ENCODE measurements at places on chromosomes 1 and 21.

- DNase-seq = no peak
Observed at GRCh38 chr21:25425156-25425555, 182.1 kb downstream of the MRPL39 start.

DNA sequence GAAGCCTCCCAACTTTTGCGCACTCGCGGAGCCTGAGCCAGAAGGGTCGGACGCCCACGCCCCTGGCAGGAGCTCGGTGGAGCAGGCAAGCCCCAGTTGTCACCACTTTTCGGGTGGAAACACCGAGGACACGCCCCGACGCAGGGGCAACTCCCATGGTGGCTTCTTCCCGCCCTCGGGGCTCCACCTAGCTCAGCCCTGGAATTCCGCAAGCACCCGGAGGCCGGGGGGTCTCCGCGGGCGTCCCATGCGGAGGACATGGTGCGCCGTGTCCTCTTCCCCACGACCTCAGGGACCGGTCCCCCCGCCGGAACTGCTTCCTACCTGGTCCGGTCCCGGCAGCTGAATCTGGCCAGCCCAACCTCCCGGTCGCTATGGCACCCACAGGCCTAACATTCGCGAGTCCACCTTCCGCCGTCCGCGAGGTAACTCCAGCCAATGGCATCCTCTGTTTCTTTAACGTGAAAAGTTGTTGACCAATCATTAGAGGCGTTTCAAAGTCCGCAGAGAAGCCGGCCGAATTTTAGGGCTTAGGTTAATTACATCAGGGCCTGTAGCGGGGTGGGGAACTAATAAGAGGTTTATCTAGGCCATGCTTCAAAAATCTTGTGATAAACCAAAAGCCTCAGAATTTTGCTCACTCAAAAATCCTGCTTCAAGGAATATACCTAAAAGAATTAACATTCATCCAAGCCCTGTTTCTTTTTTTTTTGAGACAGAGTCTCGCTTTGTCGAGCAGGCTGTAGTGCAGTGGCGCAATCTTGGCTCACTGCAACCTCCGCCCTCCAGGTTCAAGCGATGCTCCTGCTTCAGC is at the start of gene STPG1:
TSS of gene STPG1 (minus strand) at position 433 of the 814 bp plus-strand sequence. CDS start 12,394 bp downstream, outside the sequence.
- DNase-seq = peak; percentile 82

GRCh38 chr1:230113593-230114236 is 46.7 kb downstream of the GALNT2 start:
- peak; percentile 97 for DNase-seq

DNA sequence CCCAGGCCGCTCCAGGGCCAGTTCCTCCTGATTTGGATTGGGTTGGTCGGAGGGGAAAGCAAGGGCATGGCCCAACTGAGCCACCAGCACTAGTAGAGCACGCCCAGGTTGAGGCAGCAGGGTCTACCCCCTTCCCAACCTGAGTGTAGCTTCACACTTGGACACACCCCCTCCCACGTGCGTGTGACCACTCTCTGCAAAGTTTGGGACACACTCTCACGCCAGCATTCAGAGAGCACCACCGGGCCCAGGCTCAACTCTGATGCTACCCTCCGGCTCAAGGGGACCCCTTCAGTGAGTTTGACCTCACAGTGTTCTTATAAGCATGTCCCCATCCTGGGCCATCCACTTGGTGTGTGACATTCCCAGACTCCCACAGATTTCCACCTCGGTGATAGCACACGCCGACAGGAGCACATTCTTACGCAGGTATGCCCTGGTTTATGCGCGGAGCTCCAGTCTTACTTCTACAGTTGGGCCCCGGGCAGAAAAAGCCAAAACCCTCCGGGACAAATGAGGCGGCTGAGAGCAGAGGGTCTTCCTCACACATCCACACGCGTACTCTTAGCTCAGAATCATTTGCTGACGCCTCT is 3.0 kb upstream of the DMRTA2 start:
- DNase-seq = no peak

DNA sequence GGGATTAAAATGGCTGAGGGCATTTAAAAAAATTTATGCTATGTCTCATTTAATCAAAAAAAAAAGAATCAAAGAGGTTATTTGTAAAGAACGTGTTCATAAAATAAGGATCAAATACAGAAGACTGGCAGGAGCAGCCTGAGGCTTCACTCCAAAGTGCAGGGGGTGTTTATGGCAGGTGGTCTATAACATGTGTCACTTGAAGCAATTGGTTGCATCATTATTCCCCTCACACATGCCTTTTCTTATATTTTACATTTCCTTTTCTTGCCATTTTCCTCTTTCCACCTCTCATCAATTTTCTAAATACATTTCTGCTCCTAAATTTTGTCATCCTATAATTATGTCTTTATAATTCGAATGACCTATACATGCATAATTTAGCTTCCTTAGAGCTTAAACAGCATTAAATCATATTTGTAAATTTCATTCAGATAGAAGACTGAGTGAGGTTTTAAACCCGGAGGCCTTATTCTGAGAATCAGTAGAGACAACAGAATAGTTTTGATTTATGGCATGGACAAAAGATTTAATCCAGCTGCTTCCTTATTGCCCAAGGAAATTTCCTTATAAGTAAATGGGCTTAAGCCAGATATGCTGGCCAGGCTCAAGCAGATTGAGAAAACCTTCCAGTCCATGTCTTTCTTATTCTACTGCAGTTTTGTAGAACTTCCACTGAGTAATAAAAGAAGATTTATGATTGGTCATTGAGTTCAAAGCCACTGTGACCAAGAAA is 322.8 kb downstream of the TGFB2 start:
- DNase-seq = no peak

GRCh38 chr1:3275471-3276340 is 178.8 kb upstream of the ARHGEF16 start:
- DNase-seq = peak; percentile 70

GRCh38 chr1:71166178-71167173 is 85.6 kb upstream of the ZRANB2 start:
- DNase-seq = no peak

DNA sequence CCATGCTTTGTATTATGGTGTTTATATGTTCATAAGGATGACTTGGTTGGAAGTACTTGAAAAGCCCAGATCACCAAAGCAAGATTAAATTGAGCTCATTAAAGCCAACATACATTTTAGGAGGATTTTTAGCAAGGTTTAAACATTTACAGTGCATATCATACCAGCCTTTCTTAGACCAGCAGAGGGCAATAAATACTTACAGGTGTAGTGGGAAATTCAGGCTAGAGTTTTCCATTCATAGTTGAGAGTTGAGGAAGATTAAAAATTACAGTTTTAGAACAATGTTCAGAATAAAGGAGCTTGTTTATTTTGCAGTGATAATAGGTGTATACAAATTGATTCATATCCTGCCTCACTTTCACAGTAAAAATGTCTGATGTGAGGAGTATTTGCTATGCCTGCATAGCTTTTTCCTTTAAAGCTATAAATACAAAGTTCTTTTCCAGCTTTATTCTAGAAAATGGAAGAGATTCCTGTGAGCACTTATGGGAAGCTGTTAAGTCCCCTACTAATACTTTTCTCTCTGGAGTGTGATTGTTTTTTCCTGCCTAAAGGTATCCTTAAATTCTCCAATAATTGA is 35.3 kb downstream of the DTL start:
- DNase-seq = peak; percentile 66

DNA sequence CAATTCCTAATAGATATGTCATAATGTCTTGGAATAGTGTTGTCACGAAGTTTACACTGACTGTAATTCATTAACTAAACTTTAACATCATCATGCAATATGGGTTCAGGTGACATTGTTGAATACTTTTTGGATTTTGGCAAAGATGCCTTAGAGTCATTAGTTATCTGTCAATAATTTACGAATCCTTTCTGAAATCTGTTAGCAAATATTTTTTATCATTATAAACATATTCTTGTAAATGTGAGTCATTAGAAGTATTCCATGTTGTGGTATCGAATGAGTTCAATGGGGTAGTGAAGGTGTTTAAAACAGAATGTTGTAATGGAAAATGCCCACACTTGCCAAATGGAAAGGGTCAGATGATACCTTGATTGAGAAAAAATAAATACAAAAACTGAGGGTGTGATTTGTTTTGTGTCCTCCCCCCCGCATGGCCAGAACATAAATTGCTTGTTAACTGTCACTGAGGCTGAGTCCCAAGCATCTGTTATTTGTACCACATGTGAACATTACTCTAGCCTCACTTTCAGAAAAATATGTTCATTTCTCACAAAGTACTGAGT is 5.2 kb upstream of the NR5A2 start:
- DNase-seq = no peak

DNA sequence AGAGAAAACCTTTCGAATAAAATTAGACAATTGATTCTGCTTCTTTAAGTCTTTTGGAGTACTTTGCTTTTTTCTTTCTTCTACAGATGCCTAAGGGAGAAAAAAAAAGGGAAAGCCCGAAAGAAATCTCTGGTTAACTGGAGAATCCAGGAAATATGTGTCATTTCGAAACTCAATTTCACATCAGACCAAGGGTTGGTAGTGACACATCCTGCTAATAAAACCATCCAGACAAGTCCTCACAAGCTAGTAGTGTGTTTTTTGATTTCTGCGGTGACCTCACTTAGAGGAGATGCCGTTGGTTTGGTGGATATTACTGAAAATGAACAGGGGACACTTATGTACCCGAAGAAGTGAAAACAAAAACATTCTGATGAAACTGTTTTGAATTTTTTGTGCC is 726.5 kb upstream of the ADAMTS5 start:
- DNase-seq = peak; percentile 32

- DNase-seq = no peak
Observed at GRCh38 chr1:119374208-119374874, 5.8 kb downstream of the HAO2 start.

GRCh38 chr1:157404614-157405013 is 147.7 kb downstream of the FCRL5 start:
- DNase-seq = no peak

GRCh38 chr1:64654519-64655341 is 90.1 kb upstream of the RAVER2 start:
- no peak for DNase-seq

DNA sequence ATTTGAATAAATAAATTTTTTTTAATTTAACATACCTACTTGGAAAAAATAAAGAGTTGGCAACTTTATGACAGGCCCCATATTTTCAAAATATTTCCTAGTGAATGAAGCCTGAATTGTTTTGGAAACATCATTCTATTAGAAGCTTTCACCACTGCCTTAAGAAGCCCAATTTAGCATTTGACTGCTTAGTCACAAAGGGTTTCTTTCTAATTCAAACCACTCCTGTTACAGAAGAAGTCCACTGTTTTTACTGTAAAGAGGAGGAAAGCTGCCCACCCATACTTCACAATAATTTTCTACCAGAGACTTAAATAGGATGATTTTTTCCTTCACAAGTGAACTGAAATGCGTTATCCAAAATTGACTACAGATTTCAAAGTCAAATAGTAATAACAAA is 534.6 kb upstream of the PTBP2 start:
- no peak for DNase-seq

- no peak for DNase-seq
Observed at GRCh38 chr1:199411506-199411905, 616.0 kb upstream of the NR5A2 start.

DNA sequence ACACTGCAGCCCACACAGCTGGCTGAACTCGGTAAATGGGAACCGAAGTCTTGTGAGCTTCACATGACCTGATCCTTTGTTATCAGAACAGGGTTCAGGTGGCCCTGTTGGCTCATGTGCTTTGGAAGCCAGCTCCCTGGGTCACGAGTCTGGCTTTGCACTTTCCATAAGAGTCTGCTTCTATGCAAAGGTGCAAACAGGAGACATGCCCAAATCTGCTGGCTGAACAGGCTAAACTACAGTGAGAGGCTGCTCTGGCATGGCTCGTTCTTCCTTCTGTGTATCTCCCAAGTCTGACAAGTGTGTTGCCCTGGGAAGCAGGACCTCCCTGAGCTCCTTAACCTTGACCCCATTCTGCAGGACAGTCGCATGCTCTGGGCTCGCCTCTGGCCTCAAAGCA is 549.6 kb downstream of the KIF26B start:
- DNase-seq = no peak

- DNase-seq = no peak
Observed at GRCh38 chr1:194903524-194903923, 1704.7 kb downstream of the KCNT2 start.

Data from astrocyte of the spinal cord (primary cell).